HL-60 (cell line): ENCODE measurements at places on chromosomes 11 and 22.

DNA sequence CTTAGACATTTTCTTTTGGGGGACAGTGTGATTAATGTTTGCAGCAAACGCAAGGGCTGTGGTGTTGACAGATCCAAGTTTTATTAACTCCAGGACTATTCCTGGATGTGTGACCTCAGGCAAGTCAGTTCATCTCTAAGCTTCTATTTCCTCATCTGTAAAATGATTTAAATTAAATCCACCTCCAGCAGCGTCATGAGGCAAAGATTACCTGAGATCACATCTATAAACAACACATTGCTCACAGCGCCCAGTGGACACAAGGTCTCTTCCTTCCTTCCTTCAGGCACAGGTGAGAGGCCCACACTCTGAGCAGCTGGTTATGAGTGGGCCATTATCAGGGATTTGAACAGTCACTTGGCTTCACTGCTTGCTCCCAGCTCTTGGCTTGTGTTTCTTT, 111.2 kb upstream of the RASSF10 start:
- no peak for DNase-seq

DNA sequence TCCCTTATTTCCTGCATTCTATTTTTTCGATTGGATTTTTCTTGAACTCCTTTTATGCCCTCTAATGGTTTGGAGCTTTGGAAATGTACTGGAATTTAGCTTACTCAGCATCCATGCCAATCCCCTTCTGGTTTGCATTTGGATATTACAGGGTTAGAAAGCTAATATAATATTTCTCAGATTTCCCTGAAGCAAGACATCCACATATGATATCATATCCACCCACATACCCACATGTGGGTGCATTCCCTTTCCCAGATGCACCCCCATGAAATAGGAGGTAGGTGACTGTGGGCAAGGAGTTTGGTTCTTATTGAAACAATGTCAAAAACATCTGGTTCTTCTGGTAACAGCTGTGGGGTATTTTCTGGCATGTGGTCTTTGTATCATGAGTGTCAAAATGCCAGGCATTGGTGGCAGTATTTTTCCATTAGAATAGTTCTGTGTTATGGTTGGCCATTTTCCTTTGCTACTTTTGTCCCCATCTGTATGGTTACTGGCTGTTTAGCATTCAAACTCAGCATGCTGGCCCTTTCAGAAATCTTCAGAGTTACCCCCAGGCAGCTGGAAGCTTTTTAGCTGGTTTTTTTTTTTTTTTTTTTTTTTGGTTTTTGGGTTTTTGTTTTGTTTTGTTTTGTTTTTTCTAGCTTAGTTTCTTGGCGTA, 32.7 kb upstream of the DDX10 start:
- DNase-seq, result no peak

DNA sequence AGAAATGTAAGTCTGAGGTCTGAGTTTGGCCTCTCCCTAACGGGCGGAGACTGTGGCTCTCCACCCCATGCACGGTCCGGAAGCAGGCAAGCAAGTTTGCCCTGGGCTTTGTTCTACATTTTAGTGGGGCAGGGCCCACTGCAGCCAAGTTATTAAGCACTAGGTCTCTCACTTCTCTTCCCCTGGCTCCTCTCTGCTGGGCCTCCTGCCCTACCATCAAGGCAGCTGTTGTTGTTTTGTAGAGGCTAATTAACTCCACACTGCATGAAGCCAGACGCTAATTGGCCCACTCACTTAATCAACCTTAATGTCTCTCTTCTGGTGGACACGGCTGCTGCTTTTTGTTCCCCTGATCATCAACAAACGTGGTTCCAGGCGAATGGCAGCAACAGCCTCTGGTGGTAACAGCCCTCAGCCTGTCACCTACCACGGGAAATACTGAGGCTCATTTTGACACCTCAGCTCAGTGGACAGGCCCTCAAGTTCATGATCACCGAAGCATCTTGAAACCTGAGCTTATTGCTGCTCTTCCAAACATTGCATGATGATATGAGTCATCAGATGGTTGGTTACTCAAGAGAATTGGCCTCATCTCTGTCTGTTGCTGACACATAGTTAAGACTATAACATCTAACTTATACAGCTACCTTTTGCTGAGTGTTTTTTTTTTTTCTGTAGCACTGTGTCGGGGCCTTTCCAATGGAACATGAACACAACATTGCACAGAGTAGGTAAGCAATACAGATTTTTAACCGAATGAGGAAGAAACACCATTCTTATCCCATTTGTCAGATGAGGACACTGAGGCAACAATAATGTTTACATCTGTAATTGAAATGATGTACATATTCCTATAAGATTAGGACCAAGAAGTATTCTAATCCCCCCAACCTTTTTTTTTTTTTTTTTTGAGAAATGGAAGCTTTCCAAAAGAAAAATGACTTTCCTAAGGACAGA, 20.8 kb upstream of the LMO2 start:
- peak; percentile 95 for DNase-seq

DNA sequence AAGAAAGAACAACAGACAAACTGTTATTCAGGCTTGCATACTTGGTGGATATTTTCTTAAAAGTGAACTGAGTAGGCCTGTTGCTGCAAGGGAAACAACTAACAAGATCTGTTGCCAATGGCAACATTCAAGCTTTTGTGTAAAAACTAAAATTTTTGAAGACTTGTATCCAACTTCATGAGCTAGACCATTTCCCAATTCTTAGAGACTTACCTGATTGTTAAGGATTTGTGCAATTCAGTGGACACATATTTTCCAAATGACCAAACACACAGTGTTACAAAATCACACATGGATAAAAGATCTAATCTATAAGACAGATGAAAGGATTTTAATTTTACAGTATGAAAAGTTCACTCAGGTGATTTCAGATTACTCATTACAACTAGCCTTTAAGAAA, 564.1 kb downstream of the CNTN5 start:
- DNase-seq, result no peak

DNA sequence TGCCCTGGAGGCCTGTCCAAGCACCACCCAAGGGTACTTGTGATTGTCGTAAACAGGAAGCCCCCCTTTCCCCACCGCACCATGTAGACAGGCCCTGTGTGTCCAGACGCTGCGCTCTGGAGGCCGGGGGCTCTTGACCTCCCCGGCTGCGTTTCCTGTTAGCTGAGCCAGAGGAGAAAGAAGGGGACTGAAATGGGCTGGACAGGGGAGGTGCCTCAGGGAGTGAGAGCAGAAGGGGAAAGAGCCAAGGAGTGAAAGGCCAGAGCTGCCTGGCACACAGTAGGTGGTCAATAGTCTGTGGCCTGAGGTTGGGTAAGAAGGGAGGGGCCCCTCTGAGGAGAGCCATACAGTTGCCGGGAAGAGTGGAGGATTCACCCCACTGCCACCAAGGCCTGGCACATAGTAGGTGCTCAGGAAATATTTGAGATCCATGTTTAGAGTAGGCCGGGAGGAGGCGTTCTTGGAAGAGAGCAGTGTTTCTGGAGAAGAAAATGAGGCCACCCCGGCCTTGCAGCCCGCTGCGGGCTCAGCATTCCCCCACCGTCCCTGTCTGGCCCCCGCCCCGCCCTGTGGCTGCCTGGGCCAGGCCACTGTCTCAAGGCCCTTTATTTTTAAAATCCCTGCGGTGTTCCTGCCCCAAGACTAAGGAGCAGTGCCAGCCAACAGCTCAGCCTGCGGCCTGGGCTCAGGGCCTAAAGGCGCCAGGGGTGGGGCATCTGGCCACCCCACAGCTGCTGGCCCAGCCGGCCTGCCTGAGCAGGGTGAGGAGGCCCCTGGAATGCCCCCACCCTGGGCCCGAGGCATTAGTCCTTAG, 13.6 kb upstream of the CDC42EP1 start:
- no peak for DNase-seq

GRCh38 chr22:46122511-46122971, 27.8 kb upstream of the PPARA start:
- peak; percentile 58 for DNase-seq

DNA sequence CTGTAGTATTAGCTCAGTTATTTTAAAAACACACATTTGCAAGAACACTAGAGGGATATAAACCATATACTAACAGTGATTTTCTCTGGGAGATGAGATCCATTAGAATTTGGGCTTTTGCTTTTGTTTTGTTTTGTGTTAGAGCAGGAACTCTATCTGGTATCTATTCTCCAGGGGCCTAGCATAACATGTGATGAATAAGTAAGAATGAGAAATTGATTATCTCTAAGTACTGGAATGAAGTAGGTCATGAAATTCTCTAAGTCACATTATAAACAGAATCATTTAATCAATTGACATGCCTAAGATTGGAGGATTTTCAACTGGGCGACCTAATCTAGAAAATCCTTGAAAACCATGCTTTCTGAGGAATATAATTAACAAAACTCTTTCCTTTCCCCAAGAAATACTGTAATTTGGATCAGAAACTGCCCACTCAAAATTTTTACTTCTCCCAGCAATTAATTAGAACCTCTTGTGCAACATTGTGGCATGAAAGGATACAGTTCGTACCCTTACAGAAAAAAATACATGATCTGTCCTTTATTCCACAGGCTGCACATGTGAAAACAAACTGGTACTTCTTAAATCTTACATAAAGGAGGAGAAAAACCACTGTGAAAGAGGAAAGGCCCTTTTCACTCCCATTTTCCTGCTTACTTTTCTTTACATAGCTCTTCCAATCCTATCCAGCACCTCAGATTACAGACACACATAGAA, 93.5 kb downstream of the MRTFA start:
- no peak for DNase-seq

DNA sequence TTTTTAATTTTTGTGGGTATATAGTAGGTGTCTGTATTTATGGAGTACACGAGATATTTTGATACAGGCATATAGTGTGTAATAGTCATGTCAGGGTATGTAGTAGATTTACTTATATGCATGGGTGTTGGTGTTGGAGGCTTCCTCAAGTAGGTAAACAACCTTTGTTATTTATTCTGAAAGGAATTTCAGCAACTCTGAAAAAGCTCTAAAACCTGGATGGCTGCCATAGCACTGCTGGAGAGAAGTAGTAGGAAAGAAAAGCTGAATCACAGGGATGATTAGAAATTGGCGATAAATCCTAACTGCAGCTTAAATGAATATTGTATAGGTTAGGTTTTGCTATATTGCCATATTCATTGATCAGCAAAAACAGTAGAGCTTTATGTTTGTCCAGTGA, 44.4 kb upstream of the ST14 start:
- DNase-seq, result no peak

DNA sequence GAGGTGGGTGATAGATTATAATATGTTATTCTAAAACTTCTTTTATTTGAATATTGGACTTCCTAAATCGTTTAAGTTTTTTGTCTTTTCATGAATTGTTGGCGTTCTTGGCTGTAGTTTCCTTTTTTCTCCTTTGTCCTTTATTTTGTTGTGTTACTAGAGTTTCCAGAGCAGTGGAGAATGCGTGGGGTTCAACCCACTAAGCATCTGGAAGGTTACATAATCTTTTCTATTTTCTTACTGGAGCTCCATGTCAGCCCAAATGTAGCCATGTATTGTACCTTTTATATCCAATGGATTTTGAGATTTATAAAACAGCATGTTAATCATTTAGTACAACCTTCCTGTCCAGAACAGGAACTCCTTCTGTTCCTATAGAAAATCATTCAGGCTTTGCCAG, 63.2 kb downstream of the PPP6R3 start:
- DNase-seq, result no peak
